Osteocyte (in vitro differentiated cells): ENCODE measurements at places on chromosomes 13 and 19.
A peak's percentile ranks its signal among the peaks of the same experiment; 100 is the strongest.

- DNase-seq = no peak
These were observed 710.8 kb upstream of the PCDH20 start for GRCh38 chr13:62126400-62126799.

- DNase-seq = no peak
These were observed 2791.0 kb upstream of the PCDH20 start for GRCh38 chr13:64206430-64207225.

- DNase-seq = peak; percentile 88
These were observed 1.5 kb downstream of the ZIC5 start for GRCh38 chr13:99969919-99970650.

DNA sequence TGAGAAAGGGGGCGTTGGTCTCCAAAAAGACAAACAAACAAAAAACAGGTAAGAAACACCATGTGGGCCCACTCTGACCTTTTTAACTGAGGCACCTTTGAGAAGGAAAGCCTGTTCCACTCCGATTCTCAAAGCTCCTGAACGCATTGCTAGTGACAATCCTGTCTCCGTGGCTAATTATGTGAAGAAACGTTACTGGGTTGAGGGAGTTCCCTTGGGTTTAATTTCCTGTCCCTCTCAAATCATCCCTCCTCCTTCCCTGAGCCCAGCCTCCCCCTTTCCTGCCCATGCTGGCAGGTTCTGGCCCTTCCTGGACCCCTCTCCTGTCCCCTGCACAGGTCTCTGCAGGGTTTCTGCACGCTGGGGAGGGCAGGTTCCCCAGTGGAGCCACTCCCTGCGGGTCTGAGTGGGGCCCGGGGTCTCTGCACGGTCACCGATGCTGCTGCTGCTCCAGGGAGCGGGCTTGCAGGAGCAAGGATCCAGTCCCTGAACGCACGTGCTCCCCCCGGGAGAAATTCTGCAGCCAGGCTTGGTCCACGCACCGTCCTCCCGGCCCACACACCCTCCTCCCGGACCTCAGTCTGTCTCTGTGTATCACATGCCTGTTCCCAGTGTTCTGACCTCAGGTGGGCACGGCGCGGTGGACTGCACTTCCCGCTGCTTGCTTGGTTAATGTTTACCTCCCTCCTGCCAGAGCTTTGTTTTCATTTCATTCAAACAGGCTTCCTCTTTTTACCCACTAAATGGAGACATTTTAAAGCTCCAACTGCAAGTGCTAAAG lies 76.4 kb upstream of the MCF2L start:
- no peak for DNase-seq

DNA sequence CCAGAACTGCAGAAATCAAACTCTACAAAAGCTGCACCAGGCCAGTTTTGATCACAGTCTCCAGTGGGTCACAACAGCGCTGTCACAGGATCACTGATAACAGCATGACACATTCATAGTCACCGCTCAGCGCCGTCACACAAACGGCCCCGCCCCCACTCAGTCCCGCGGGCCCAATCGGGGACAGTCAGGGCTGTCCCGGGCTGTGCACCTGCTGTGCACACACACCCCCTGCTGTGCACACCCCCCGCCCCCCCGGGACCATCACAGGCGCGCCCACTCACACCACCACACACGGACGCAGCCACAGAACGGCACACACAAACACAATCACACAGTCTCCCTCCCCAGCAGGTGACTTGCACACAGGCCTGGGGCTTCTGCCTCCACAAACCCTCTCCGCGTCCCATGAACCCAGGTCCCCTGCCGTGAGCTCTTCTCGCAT lies 435 bp upstream of the ZNF382 start:
- no peak for DNase-seq

- DNase-seq = no peak
These were observed 9.0 kb upstream of the THSD1 start for GRCh38 chr13:52414963-52415362.

DNA sequence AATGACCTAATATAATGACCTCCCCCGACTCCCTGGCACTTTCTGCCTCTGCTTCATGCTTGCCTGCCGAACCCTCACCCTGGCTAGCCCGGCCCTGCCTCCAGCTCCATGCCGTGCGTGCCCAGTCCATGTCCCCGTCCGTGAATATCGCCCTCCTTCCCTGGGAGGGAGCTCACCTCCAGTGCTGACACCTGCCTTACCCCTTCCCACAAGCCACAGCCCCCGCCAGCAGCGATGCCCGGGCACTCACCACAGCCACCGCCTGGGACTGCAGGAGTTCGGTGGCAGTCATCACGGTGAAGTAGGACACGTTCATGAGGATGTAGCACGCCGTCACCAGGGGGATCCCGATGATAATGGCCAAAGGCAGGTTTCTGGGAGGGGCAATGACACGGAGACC lies 10.0 kb downstream of the SLC7A9 start:
- no peak for DNase-seq

- DNase-seq = no peak
These were observed at the start of gene PRR19 for GRCh38 chr19:42301646-42302203. TSS of gene PRR19 (plus strand) at chr19:42302132. CDS start at chr19:42309585, 7,453 bp downstream.

- no peak for DNase-seq
These were observed 64.1 kb downstream of the ZNF429 start for GRCh38 chr19:21569494-21569865.

DNA sequence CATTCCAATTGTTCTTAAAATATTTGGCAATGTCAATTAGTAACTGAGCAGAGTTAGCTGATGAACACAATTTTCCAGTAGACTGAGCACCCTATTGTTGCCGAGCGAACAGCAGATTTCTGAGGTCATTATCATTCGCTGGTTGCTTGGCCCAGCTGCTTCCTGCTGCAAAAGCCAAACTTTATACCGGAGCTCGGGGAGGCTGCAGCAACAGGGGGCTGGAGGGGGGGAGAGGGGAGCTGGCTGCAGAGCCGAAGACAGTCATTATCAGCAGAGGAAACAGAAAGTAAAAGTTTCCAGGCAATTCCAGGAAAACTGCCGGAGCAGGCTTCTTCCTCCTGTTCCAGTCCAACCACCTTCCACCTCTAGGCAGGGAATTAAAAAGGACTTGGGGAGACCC lies 77.9 kb downstream of the ZNF536 start:
- DNase-seq = no peak

DNA sequence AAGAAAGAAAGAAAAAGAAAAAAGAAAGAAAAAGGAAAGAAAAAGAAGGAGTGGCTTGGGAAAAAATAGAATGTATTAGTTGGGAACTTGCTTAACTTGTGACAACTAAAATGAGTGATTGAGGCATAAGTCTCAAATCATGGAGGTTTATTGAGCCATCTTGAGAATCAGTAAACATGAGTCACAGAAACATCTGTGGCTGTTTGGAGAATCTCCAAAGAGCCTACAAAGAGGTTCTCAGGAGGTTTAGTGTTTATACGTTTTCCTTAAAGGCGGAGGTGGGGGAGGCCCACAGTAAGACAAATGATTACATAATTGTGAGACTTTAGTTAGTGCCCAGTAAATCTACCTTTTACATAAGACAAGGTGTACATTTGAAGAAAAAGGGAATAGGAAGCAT lies 38.6 kb downstream of the WDR87 start:
- DNase-seq = no peak

DNA sequence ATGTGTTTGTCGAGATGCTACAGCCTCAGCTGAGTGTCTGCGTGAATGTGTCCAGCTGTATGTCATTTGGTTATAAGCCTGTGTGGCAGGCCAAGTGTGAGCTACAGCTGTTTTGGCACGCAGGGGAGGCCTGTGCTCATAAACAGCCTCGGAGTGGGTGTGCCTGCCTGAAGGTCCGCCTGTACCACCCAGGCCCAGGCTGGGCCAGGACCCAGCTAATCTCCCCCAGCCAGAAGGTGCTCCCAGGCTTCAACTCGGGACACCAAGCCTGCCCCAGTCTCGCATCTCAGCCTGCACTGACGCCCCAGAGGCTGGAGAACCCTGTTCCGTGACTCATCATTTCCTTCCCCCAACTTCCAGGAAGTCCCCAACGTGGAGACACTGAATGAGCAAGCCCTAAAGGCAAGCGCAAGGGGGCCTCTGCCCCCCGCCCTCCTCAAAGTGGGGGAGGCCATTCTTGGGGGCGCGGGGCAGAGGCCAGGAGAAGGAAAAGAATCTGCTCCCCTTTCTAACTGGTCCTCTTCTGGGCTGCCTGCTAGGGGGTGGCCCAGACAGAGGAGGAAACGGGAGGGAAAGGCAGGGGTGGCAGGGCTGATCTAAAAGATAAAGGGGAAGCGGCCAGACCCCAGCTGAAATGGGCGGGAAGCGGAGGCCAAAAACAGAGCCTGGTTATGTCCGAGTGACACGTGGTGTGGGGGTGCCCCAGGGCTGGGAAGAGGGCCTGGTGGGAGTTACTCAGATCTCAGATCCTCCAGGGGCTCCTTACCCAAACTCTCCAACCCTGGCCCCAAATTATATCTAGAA lies 2.0 kb downstream of the SLC1A5 start:
- no peak for DNase-seq

DNA sequence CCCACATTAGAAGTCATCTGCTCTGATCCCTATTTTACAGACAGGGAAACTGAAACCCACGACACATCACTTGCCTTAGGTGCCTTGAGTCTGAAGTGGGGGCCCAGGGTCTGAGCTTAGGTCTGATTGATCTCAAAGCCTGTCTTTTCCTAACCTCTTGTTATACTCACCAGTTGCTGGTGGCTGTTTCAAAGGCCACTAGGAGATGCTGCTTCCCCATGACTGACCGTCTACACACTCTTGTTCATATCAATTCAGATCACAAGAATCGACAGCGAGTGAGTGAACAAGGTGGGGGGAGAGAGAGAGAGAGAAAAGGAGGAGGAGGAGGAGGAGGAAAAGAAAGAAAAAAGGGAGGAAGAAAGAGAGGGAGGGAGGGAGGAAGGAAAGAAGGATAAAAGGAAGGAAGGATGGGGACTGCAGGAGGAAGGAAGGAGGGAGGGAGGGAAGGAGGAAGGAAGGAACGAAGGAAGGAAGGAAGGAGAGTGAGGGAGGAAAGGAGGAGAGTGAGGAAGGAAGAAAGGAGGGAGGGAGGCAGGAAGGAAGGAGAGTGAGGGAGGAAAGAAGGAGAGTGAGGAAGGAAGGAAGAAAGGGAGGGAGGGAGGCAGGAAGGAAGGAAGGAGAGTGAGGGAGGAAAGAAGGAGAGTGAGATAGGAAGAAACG lies 3.3 kb downstream of the OR10H1 start:
- DNase-seq = no peak

GRCh38 chr13:106562301-106562700 lies 5.6 kb downstream of the ARGLU1 start:
- DNase-seq = no peak

DNA sequence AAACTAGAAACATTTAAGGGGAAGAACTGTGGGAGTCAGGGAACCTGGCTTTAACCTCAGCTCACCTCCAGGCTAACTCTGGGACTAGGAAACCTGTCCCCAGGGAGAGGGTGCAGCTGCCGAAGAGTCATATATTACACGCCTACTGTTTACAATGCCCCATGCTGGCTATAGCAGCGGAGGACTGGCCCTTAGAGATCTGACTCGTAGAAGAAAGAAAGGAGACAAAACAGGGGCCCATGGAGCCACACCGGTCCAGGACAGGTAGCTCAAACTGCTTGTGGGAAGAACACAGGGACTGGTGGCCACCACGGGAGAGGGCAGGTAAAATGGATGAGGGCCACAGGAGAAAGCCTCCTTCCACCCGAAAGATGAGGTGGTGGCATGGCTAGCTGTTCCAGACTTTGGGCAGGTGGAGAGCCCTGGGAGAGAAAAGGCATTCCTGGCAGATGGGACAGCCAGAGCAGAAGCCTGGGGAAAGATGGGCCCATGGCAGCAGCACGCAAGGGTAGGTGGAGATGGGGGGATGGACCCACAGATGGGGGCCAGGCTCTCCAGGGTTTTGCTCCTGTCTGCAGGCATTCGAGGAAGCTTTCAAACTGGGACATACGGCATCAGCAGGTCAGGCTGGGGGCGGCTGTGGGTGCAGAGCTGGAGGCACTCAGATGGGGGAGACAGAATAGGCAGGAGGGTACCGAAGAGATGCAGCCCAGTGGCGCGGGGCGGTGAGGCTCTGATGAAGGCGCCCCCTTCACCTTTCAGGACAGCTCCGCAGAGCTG lies 69.5 kb downstream of the LATS2 start:
- DNase-seq = no peak

DNA sequence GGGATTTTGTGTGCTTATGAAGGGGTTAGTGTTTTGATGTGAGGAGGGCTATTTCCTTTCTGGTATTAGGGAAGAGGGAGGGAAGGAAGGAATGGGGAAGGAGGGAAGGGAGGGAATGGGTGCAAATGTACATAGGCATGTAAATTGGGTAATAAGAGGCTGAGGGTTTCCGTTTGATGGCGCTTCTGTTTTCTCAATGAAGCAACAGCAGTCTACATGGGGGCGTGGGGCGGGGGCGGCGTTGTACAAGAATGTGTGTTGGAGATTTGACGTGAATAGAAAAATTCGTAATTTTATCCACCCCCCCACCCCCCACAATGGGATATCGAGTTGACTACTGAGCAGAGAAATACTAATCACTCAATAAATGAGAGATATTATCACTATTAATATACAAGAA lies 52.5 kb downstream of the PDS5B start:
- DNase-seq = no peak

DNA sequence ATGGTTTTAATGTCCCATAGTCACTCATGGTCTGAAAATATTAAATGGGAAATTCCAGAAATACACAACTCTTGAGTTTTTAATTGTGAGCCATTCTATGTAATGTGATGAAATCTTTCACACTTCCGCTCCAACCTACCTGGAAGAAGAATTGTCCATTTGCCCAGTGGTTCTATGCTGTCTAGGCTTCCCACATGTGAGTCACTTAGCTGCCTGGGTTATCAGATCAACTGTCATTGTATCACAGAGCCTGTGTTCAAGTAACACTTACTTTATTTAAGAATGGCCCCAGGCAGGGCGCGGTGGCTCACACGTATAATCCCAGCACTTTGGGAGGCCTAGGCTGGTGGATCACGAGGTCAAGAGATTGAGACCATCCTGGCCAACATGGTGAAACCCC lies 1450.5 kb downstream of the EFNB2 start:
- no peak for DNase-seq

DNA sequence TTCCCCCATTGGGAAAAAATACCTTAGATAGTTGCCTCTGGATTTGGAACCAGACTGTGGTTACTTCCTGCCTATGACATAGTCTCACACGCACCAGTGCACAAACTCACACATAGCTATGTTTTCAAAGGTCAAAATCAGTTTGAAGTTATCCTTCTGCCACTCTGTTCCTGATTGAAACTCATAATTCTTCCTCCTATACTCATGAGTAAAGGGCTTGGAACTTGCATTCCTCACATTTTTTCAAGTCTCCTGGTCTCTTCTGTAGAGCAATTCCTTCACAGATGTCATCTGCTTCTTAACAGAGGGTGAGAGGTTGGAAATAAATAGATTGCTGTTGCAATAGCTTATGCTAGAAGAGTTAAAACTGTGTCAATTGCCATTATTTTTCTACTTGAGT lies 18.6 kb upstream of the POSTN start:
- DNase-seq = no peak

DNA sequence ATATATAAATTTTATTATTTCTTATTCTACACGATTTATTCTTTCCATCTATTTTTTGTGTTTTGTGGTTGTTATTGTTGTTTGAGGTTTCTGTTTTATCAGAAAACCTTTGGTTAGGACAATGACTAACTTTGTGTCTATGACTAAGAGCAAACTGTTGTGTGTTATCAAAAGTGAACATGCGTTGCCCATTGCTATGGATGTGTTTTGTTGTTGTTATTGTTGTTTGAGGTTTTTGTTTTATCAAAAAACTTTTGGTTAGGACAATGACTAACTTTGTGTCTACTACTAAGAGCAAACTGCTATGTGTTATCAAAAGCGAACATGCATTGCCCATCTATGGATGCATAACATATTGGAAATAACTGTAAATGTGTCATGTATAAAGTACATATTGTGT lies 692.3 kb downstream of the SLITRK1 start:
- no peak for DNase-seq

- DNase-seq = no peak
These were observed 19.3 kb downstream of the PALM start for GRCh38 chr19:728011-728410.
